ENCODE measurements at places on chromosomes 6 and 20.

DNA sequence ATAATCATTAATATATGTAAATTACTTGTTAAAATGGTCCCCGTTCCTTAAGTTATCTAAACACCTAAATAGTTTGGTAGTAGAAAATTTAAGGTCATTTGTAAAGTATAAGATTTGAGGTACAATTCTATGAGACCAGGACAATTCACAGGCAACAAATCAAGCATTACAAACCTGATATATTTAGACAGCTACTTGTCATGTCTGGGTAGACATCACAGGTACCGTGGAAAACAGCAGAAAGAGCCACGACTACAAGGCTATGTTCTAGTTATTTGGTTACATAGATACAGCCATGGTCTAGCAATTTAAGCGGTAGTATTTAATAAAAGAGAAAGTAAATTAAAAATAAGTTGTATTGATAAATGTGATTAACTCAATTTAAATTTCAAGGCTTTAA is 393.1 kb upstream of the ID4 start:
- no peak for DNase-seq

- no peak for DNase-seq
These were observed 62.0 kb downstream of the ARID1B start for GRCh38 chr6:156839129-156839528.

GRCh38 chr6:45595010-45595851 is 217.5 kb upstream of the SUPT3H start:
- DNase-seq: no peak

- no peak for DNase-seq
These were observed 20.2 kb upstream of the HLA-DOA start for GRCh38 chr6:33029328-33030184.

- DNase-seq: no peak
These were observed 516.8 kb upstream of the MARCKS start for GRCh38 chr6:113340371-113340770.

DNA sequence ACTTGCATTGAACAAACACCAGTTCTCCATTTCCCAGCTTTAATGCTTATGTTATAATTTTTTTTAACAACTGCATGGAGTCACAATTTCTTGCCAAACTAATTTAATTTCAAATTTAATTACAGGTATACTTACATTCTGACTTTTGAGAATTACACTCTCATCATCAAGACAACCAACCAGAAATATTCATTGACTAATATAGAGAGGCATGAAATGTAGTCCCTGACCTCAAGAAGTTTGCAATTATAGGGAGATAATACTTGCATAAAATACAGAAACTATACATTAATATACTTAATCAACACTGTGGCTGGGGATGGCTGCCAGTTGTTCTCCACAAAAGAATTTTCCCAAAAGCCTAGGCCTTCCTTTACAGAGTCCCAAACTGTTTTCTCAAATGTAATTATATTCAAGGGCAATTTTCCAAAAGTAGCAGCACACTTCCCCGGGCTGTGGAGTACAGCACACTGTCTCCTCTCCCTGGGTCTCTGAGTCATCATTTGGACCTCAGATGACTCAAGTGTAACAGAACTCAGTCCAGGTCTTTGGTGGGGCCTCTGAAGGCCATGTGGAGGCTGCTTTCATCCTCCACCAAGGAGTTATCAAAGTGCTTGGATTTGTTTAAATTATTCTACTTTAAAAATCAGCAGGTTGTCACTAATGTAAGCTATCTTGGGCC is 114.1 kb downstream of the KIF16B start:
- DNase-seq: no peak

GRCh38 chr6:110618591-110619267 is 142.3 kb upstream of the SLC22A16 start:
- DNase-seq: no peak

- DNase-seq: no peak
These were observed 85.3 kb downstream of the PTPN1 start for GRCh38 chr20:50595433-50595895.

DNA sequence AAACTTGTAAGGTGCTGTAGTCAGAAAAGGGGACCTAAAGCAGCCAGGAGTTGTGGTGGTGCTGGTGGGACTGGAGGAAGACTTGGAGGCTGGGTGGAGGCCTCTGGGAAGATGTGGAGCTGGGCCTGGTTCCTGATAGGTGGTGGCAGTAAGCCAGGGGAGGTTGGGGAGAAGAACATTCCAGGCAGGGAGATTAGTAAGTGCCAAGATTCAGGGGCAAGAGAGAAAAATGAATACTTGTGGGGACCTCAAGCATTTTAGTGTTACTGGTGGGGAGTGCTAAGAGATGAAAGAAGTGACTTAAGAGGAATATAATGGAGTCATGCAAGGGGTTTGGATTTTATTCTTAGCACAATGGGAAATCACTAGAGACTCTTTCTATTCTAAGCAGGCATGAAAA is 79.0 kb upstream of the B3GAT2 start:
- no peak for DNase-seq

DNA sequence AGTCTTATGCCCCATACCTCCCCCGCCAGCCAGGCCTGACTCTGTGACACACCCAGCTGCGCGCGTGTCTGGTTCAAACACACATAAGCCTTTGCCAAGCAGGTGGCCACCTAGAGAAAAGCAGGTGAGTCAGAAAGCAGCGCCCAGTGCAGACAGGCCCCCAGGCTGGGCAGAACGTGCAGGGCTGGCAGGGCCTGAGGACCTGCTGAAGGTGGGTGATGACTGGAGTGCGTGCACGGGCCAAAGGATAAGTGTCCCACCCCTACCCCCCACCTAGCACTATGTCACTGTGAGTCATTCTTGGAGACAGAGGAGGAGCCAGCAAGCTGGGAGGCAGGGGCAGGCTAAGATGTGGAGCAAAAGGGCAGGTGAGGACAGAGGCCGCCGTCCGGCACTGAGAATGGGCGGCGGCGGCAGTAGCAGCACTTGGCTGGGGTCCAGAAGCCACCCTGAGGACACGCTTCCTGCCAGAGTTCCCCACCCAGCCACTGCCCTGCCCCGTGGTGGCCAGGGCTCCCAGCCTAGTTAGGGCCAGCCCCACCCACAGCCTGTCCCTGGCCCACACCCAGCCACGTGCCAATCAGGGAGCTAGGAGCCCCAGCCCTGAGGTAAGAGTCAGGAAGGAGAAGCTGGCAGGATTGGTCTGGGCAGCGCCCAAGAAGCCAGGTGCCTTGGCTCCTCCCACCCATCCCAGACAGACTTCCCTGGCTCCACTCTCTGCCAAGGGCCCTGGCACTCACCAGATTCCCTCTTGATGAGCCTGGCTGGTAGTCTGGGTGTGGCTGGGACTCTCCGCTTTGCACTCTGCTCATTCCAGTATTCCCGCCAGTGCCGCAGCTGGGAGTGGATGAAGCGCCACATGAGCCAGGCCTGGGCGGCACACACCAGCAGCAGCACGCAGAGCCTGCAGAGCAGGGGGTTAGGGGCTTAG is 72.7 kb downstream of the TRAM2 start:
- no peak for DNase-seq

GRCh38 chr6:5139828-5140771 is 55.0 kb downstream of the PPP1R3G start:
- no peak for DNase-seq

GRCh38 chr6:152207915-152208714 is 400.6 kb downstream of the ESR1 start:
- no peak for DNase-seq

DNA sequence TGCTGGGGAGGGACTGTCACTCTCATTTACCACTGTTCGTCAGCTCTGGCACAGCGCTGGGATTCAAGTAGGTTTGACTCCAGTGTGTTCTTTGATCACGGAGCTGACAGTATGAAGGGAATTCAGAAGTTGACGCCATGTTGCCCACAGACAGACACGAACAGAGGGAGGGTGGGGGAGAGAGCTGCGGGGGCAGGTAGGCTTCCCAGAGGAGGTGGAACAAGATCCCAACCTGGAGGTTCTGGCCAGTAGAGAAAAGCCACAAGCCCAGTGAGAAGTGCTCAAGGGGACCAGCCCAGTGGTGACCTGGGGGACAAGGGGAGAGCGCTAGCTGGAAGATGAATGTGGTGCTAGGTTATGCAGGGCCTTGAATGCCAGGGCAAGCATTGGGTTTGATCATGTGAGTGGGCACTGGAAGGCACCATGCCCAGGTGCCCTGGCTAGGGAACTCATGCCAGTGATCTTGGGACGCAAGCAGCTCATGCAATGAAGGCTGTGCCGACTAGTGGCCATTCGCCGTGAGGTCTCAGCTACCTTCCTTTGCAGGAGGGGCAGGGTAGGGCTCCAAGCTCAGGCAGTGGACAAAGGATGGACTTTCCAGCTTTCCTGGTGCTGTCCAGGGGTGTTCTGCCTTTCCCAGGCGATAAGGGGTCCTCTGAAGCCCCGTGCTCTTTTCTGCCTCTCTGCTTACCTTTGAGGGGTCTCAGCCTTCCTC is 50.4 kb upstream of the APCDD1L start:
- DNase-seq: no peak

DNA sequence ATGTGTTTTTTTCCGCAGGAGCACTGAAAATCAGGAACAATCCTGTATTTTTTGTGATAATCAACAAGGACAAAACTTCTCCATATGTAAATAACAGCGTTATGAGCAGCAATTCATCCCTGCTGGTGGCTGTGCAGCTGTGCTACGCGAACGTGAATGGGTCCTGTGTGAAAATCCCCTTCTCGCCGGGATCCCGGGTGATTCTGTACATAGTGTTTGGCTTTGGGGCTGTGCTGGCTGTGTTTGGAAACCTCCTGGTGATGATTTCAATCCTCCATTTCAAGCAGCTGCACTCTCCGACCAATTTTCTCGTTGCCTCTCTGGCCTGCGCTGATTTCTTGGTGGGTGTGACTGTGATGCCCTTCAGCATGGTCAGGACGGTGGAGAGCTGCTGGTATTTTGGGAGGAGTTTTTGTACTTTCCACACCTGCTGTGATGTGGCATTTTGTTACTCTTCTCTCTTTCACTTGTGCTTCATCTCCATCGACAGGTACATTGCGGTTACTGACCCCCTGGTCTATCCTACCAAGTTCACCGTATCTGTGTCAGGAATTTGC is at the start of gene TAAR6:
TAAR6 (plus strand) TSS at position 102 of the 557 bp plus-strand sequence; CDS start at position 102, 0 bp downstream.
- no peak for DNase-seq

DNA sequence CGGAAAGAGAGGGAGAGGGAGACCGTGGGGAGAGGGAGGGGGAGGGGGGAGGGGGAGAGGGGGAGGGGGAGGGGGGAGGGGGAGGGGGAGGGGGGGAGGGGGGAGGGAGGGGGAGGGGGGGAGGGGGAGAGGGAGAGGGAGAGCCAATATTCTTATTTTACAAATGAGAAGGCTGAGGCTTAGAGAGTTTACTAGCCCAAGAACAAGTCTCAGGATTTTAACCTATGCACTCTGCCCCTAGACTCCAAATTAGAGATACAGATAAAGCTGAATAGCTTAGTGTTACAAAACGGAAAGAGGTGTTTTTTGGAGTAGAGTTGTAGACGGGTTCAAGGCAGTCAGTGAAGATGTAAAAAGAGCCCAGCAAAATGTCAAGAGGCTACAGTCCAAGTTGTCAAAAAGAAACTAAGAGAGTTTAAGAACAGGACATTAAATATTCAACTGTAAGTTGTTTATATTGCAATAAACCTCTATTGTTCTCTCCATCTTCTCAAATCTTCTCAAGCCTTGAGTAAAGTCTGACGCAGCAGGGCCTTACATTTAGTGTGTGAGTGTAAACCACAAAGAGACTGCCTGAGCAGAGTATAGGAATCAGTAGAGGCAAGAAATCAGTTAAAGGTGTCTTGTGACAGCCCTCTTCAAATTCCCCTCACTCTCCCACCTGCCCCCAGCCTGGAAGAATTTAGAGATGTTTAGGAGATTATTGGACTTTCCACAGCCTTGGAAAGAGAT is 34.9 kb upstream of the AKIRIN2 start:
- DNase-seq: no peak

GRCh38 chr6:149478631-149479314 is 6.0 kb downstream of the ZC3H12D start:
- no peak for DNase-seq

- no peak for DNase-seq
These were observed 341.6 kb downstream of the QKI start for GRCh38 chr6:163756079-163756478.

- no peak for DNase-seq
These were observed 28.1 kb upstream of the PNPLA1 start for GRCh38 chr6:36241728-36242127.

- DNase-seq: no peak
These were observed 5.5 kb downstream of the ERGIC3 start for GRCh38 chr20:35547329-35547728.

DNA sequence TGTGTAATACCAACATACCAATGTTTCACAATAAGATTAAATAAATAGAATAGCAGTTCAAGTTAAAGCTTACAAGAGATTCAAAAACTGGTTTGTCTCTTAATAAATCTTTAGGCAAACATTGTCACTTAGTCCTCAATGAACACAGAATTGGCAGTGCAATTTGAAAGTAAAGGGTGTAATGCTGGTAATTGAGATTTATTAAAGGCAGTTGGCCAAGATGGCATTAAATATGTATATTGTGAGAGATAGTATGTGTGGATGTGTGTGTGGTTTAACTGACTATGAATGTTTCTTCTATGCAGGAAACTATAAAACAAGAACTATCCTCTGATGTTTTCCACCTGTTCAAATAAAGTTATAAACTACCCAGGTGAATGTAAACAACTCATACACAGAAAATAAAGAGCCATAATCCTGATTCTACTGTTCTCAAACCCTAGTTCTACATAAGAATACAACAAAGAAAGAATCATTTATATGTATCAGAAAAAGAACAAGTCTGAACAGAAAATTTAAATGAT is 267.9 kb upstream of the PTCHD4 start:
- no peak for DNase-seq

- DNase-seq: no peak
These were observed 97.8 kb upstream of the PREP start for GRCh38 chr6:105500693-105501092.

- DNase-seq: no peak
These were observed 101.5 kb downstream of the RPP40 start for GRCh38 chr6:4902363-4902762.

DNA sequence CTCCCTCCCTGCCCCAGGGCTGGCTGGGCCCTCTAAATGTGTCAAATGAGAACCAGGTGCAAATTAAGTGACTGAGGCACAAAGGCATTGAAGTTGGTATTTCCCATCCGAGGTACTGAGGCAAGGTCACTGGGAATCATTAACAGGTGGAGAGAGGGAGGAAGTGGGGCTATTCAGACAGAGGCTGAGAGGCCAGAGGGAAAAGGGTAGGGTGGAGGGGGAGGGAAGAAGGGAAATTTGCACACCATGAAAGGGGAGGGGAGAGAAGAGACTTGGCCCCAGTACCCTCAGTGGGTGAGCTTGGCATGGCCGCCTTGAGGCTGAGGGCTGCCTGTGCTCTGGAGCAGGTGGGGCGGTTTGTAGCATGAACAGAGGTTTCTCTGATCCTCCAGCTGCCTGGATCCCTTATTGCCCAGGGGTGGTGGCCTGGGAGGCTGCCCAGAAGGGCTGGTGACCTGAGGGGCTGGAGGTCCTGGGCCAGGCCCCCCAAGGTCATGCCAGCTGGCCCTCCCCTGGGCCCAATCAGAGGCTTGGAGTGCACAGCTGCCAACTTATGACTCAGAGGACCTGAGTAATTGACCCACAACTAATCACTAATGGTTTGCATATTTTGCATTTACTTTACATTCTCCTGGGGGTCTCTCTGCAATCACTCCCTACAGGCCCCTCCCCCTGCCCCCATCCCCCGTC is 40.3 kb upstream of the ZFAND3 start:
- DNase-seq: no peak
